Endothelial cell of umbilical vein (primary cell): ENCODE measurements at places on chromosomes 11 and 22. TPM values are rescaled to one million over a fixed set of nuclear protein-coding genes. Genes with fewer than 3 reads are reported as not detected.

DNA sequence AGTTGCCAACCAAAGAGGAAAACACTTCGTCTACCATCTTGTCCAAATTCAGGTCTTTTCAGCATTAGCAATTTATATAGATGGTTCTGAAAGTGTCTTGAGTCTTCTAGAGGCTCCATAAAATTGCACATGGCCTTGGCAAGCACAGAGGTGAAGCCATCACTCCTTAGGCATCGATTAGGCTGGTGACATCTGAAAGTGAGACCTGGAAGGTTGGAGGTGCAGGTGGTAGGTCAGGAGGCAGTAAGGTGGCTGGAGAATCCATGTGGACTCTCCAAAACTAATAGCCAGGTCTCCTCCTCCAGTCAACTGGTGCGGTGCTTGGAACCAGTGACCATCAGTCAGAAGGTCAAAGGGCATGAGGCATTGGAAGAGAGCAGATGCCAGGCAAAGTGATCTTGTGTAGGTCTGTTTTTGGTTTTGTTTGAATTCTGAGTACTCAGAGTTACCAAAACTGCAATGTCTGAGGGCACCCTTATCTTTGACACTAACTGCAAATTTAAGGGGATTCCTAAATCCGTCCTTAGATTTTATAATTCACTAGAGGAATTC lies 6.6 kb upstream of the APOL2 start:
- H3K4me1 ChIP-seq, result no peaks in the 10 kb centered on the region
- DNase-seq, result no peak
- H3K36me3 ChIP-seq, result no peaks in the 10 kb centered on the region
- H3K27me3 ChIP-seq, result no peaks in the 10 kb centered on the region
- H3K4me3 ChIP-seq, result no peak overlapping the region

DNA sequence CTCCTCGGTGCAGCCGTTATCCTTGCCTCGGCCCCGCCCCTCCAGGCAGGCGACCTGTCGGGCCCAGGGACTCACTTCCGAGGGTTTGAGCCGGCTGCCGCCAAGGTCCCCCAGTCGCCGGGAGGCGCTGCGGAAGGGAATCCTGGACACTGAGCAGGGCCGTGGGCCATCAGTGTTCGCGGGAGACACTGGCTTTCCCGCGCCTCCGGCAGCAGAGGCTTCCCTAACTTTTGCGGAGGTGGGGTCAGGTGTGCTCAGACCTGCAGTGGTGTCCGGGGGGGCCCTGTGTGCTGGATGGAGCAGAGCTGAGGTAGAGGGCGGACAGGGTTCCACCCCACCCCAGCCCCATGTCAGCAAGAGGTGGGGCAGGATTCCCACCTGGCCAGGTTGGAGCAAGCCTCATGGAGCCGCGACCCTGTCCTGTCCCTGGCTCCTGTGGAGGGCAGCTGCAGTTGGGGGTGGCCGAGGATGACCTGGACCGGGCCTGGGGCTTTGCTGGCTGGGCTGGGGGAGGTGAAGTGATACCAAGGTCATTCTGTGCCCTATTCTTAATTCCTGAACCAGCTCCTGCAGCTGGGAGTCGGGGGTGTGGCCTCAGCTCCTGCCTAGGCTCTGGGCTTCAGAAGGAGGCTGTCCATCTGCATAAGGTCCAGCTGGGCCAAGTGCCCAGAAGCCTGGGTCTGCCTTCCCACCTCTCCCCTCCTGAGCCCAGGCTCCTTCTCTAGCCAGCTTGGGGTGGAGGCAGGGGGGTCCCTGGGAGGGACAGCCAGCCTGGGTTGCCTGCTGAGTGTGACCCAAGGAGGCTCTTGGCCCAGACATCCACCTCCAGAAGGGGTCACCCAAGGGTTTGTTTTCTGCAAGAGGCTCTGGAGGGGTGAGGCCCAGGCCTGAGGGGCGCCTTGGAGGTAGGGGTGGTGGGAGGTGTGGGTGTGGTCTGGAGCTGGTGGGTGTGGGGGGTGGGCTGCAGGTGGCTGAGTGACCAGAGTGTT lies 8.4 kb downstream of the TSPAN4 start:
- DNase-seq, result no peak
- no peaks in the 10 kb centered on the region for H3K36me3 ChIP-seq
- no peaks in the 10 kb centered on the region for H3K27me3 ChIP-seq
- no peak overlapping the region for H3K4me3 ChIP-seq
- H3K4me1 ChIP-seq, result peaks cover 11% of the 10 kb centered on the region
- no peak overlapping the region for H3K27ac ChIP-seq

GRCh38 chr22:29310065-29310862 lies 3.8 kb downstream of the GAS2L1 start:
- no peak overlapping the region for H3K4me3 ChIP-seq
- no peaks in the 10 kb centered on the region for H3K36me3 ChIP-seq
- peaks cover 40% of the 10 kb centered on the region for H3K4me1 ChIP-seq
- peaks cover 20% of the 10 kb centered on the region for H3K27me3 ChIP-seq

GRCh38 chr11:128837627-128838026 lies 29.5 kb downstream of the KCNJ1 start:
- H3K27ac ChIP-seq, result peak overlapping the region; percentile 1
- no peak overlapping the region for H3K4me3 ChIP-seq
- peaks cover 34% of the 10 kb centered on the region for H3K4me1 ChIP-seq

- DNase-seq, result no peak
- H3K36me3 ChIP-seq, result no peaks in the 10 kb centered on the region
- H3K4me3 ChIP-seq, result no peak overlapping the region
- H3K4me1 ChIP-seq, result no peaks in the 10 kb centered on the region
- no peaks in the 10 kb centered on the region for H3K27me3 ChIP-seq
Observed at GRCh38 chr22:38828191-38828590, 15.6 kb downstream of the NPTXR start.

GRCh38 chr11:126547691-126548090 lies 192.2 kb downstream of the ST3GAL4 start:
- no peaks in the 10 kb centered on the region for H3K27me3 ChIP-seq
- H3K36me3 ChIP-seq, result no peaks in the 10 kb centered on the region
- no peak overlapping the region for H3K27ac ChIP-seq
- H3K4me1 ChIP-seq, result no peaks in the 10 kb centered on the region
- H3K4me3 ChIP-seq, result no peak overlapping the region

GRCh38 chr11:124747406-124748099 lies 4.5 kb downstream of the VSIG2 start:
- no peaks in the 10 kb centered on the region for H3K27me3 ChIP-seq
- H3K4me3 ChIP-seq, result no peak overlapping the region
- H3K4me1 ChIP-seq, result peaks cover 40% of the 10 kb centered on the region
- H3K27ac ChIP-seq, result peak overlapping the region; percentile 70
- peaks cover 3% of the 10 kb centered on the region for H3K36me3 ChIP-seq

DNA sequence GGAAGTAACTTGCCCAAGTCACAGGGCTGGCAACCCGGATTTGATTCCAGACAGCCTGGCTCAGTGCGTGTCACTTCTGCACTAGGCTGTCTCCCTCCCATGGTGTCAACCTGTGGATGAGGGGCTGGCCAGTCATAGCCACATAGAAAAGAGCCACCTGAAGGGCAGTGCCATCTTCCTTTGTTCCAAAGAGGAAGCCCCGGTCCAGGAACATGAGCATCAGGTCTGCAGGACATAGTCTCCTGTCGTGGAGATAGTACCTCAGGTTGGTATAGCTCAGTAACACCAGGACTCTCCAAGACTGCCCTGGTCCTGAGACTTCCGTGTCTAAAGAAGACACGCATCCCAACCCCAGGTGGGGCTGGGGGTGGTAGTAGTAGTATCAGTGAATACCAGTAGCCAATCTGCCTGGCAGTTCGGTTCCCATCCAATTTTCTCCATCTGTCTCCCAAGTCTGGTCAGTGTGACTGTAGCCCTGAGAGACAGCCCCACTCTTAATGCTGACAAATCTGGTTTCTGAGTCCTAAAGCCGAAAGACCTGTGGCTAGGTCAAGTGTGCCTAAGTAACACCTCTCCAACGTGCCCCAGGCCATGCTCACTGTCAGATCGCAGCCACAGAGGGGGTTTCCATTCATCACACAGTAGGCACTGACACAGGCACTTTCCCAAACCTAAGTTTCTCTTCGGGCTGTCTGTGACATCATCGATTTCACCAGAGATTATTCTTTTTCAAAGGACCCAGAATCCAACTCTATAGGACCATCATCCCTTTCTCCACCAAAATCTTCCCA lies 33.1 kb downstream of the C11orf58 start:
- no peaks in the 10 kb centered on the region for H3K4me1 ChIP-seq
- peaks cover 10% of the 10 kb centered on the region for H3K27me3 ChIP-seq
- no peak overlapping the region for H3K27ac ChIP-seq
- DNase-seq, result no peak
- H3K36me3 ChIP-seq, result no peaks in the 10 kb centered on the region
- no peak overlapping the region for H3K4me3 ChIP-seq

GRCh38 chr11:32894149-32894827 lies 1.7 kb downstream of the QSER1 start:
- peak; percentile 71 for DNase-seq
- H3K27me3 ChIP-seq, result no peaks in the 10 kb centered on the region
- H3K36me3 ChIP-seq, result no peaks in the 10 kb centered on the region
- H3K4me3 ChIP-seq, result peak overlapping the region; percentile 82
- H3K27ac ChIP-seq, result peak overlapping the region; percentile 89
- H3K4me1 ChIP-seq, result peaks cover 13% of the 10 kb centered on the region

DNA sequence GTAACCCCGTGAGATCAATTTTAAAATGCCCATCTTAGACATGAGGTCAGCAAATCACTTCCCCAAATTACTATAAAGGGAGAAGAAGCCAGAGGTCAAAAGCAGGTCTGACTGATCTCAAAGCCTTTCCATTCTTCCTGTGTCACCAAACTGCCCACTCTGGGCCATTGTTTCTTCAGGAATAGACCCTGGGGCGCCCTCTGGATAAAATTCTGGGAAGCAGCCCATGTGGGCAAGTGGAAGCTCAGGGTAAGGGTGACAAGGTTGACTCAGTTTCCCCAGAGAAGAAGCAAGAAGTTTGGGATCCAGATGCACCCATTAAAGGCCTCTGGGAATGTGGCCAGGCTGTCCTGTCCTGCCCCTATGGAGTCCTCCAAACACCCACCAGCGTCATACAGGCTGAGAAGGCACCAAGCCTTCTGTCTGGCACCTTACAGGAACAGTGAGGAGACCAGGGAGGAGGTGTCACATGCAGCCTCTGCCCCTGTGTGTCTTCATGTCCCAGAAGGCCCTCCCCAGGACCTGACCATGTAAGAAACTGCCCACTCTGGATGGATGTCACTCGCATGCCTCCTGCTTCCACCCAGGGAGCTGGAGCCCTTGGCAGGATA lies 50.1 kb downstream of the CHST1 start:
- no peak for DNase-seq
- no peaks in the 10 kb centered on the region for H3K36me3 ChIP-seq
- H3K27me3 ChIP-seq, result no peaks in the 10 kb centered on the region
- no peak overlapping the region for H3K27ac ChIP-seq

DNA sequence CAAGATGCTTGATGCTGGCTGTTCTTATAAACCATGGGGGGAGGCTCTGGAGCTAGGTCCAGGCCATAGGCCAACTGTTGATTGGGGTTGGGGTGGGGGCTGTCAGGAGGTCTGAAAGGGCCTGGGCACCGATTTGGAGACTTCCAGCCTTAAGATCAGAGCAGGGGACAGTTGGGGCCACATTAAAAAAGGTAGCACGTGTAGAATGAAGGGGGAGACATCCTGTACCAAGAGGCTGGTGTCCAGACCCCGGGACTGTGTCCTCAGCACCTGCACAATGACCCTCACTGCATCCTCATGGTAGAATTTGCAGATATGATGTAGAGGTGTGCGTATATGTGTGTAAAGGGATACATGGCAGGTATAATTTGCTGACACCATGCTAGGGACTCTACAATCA lies 12.4 kb upstream of the TBX1 start:
- no peak overlapping the region for H3K27ac ChIP-seq
- H3K4me3 ChIP-seq, result no peak overlapping the region
- H3K36me3 ChIP-seq, result no peaks in the 10 kb centered on the region
- no peak for DNase-seq
- H3K4me1 ChIP-seq, result peaks cover 9% of the 10 kb centered on the region

Gene TUBGCP6
- total RNA-seq, result 41.5 and 45.3 TPM in 2 replicates

Gene TRIM51
- total RNA-seq, result not detected in 2 replicates

Gene KDM4E
- not detected in 2 replicates for total RNA-seq

Gene ANKK1
- not detected in 2 replicates for total RNA-seq
